ENCODE measurements at places on chromosomes 1 and 21.

GRCh38 chr1:180358649-180359048 is 128.6 kb downstream of the LHX4 start:
- no peak overlapping the region for H3K27ac ChIP-seq
- H3K36me3 ChIP-seq = no peaks in the 10 kb centered on the region
- DNase-seq = no peak

DNA sequence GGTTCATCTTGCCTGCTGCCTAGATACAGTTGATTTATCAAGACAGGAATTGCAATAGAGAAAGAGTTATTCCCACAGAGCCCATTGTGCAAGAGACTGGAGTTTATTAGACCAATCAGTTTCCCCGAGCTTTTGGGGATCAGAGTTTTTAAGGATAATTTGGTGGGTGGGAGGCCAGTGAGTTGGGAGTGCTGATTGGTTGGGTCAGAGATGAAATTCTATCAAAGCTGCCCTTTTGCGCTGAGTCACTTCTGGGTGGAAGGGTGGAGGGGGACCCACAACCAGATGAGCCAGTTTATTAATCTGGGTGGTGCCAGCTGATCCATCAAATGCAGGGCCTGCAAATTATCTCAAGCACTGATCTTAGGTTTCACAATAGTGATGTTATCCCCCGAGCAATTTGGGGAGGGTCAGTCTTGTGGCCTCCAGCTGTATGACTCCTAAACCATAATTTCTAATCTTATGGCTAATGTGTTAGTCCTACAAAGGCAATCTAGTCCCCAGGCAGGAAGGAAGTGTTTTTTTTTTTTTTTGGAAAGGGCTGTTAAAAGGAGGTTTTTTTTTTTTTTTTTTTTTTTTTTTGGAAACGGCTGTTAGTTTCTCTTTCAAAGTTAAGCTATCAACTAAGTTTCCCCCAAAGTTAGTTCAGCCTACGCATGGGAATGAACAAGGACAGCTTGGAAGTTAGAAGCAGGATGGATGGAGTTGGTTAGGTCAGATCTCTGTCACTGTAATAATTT is 7.4 kb downstream of the SLC16A4 start:
- H3K27me3 ChIP-seq = no peaks in the 10 kb centered on the region
- H3K36me3 ChIP-seq = no peaks in the 10 kb centered on the region
- no peak for DNase-seq
- no peaks in the 10 kb centered on the region for H3K4me1 ChIP-seq

DNA sequence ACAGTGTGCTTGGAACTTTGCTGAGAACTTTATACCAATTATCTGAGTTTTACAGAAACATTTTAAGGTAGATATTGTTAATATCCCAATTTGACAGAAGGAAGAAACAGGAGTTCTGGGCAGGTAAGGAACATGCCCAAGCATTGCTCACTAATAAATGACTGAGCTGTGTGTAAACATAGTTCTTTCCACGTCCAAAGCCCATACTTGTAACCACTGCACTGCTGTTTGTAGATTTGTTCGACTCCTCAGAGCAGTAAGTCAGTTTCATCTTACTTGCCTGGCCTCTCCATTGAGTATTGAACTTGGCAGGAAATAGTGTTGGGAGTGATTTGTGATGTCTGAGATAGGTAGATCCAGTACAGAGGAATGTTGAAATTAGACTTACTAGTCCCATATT is 335.1 kb downstream of the KIF26B start:
- H3K4me1 ChIP-seq = 0 out of 2 replicates have a peak, but pooled peaks cover 9% of the 10 kb centered on the region
- no peaks in the 10 kb centered on the region for H3K36me3 ChIP-seq
- DNase-seq = no peak
- no peaks in the 10 kb centered on the region for H3K27me3 ChIP-seq
- H3K4me3 ChIP-seq = no peak overlapping the region

GRCh38 chr1:231938711-231939110 is 312.1 kb downstream of the DISC1 start:
- H3K4me1 ChIP-seq = peaks cover 6% of the 10 kb centered on the region
- H3K36me3 ChIP-seq = no peaks in the 10 kb centered on the region
- H3K27ac ChIP-seq = no peak overlapping the region
- no peaks in the 10 kb centered on the region for H3K27me3 ChIP-seq

DNA sequence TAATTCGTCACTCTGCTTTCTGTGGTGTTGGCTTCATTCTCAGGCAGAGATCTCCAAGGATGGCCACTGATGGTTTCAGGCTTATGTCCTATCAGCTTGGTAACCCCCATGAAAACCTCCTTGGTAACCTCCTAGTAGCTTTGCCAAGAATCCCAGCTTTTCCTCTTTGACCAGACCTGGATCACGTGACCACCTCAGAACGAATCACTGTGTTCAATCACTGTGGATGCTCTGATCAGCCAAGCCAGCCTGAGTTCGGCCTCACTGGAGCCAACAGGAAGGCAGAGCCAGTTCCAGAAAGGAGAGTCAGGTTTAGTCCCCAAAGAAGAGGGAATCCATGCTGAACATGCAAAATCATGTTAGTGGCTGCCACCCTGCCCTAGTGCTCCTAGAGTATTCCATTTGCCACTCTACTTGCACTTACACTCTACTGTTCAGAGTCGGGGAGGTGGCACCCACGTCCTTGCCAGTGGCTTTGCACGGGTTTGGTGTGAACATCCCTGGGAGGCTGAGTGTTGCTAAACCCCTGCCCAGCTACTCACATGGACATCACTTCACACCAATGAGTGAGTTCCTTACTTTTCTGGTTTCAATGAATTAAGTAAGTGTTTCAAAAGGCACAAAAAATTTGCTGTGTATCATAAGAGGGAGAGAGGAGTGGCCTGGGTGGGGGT is 33.5 kb upstream of the SSBP3 start:
- DNase-seq = no peak
- no peak overlapping the region for H3K27ac ChIP-seq
- H3K36me3 ChIP-seq = no peaks in the 10 kb centered on the region

DNA sequence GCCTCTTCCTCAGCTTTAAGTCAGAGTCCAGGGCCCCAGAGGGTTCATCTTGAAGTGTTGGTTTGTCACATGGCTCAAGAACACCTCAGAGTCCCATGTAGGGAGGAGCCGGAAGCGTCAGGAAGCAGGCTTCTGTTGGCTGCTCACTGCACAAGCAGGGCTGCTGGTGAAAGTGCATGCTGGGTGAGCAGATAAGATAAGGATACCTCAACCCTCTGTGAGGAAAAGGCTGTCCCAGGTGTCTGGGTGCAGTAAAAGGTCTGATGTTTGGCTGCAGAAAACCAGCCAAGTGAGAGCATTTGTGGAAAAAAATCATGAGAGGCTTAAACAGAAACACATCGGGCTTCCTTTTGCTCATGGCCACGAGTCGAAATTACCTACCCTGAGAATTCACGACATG is 6.2 kb upstream of the TEX35 start:
- H3K27me3 ChIP-seq = no peaks in the 10 kb centered on the region
- peak overlapping the region; percentile 56 for H3K27ac ChIP-seq
- DNase-seq = peak; percentile 80
- no peaks in the 10 kb centered on the region for H3K36me3 ChIP-seq
- H3K4me1 ChIP-seq = peaks cover 13% of the 10 kb centered on the region

DNA sequence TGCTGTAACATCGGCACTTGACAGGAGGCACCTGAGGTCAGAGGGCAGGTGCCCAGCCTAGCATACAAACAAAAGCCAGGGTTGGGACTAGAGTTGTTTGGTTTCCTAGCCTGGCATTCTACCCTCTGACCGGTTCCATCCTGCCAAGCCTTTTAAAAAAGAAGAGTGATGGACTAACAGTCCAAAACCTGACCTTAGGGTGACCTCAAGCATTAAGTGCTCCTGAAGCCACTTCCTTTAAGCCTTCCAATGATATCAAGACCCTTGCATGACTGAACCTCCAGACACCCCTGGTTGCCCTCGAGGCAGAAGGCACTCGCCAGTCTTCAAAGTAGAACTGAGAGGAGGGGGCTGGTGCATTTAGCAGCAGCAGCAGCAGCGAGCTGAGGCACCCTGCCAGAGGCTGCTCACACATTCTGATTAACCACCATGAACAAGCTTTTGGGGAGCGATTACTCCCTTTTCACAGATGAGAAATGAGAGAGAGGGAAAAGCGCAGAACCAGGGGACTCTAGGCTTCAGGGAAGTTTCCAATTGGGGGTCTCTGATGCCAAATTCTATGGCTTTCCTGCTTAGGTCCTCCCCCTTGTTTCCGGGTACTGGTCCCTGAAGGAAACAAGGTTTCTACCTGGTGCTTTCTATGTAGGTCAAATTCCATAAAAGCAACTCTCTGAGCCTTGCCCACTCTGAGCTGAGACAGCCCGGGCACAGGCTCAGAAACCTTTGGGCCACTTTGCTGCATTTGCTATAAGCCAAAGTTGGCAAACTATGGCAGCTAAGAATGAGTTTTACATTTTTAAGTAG is 9.2 kb downstream of the SLC2A1 start:
- DNase-seq = no peak
- H3K27ac ChIP-seq = no peak overlapping the region
- H3K4me3 ChIP-seq = no peak overlapping the region
- H3K4me1 ChIP-seq = peaks cover 87% of the 10 kb centered on the region
- peaks cover 6% of the 10 kb centered on the region for H3K36me3 ChIP-seq

- H3K36me3 ChIP-seq = no peaks in the 10 kb centered on the region
- H3K4me1 ChIP-seq = no peaks in the 10 kb centered on the region
- H3K27ac ChIP-seq = no peak overlapping the region
- DNase-seq = no peak
- H3K4me3 ChIP-seq = no peak overlapping the region
Measured at GRCh38 chr1:181208967-181209366, 120.5 kb downstream of the IER5 start.

- DNase-seq = peak; percentile 73
- H3K27me3 ChIP-seq = no peaks in the 10 kb centered on the region
- H3K4me1 ChIP-seq = 0 out of 2 replicates have a peak, but pooled peaks cover 5% of the 10 kb centered on the region
Measured at GRCh38 chr1:19799230-19800075, at the start of gene TMCO4. Gene TMCO4, minus strand, starts transcription at chr1:19799916. Its CDS starts 19,158 bp downstream, at chr1:19780758.

DNA sequence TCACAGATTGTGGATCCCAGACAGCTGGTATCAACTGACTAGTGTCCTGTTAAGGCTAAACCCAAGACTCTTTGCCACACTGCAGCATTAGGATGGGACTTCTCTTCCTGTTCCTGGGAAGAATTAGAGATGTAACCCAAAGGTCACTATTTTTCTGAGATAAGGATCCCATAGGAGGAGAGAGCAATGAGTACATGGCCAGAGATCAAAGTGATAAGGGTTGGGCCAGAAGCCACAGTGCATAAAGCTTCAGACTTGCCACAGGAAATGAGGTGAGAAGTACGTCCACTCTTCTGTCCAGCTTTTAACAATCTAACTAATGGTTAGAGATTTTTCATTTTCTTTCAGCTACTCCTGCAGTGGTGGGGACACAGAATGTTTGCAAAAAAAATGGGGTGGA is at the start of gene HSD3B1:
HSD3B1 (plus strand) TSS at position 270 of the 400 bp plus-strand sequence. CDS start 267 bp downstream, outside the sequence.
- peak; percentile 15 for DNase-seq
- no peaks in the 10 kb centered on the region for H3K36me3 ChIP-seq
- peak within 1 kb of the TSS; percentile 77 for H3K27ac ChIP-seq
- H3K4me1 ChIP-seq = peaks cover 16% of the 10 kb centered on the region
- no peak within 1 kb of the TSS for H3K4me3 ChIP-seq
- no peaks in the 10 kb centered on the region for H3K27me3 ChIP-seq

DNA sequence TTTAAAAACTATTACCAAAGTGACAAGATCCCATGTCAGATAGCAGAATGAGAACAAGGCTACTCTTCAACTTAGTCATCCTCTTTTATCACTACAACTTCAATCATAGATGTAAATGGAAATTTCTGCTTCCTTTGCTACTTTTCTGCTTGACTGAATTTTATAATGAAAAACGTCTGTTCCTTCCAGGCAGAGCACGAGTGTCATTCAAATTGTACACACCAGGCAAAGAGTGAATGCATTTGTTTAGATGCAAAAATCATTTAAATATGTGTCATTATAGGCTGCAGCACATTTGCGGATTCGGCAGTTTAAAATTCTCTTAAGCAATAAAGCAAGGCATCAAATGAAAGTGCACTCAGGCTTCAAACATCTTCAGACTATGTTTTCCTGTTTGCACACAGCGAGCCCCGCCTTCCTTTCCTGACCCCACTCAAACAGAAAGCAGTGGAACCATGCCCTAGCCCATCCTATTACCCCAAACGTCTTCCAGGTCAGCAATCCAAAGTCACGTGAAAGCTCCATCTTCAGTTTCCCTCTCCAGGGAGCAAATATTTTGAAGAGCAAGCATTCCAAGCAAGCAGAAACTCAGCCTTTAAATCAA is 99.6 kb downstream of the APP start:
- no peaks in the 10 kb centered on the region for H3K36me3 ChIP-seq
- DNase-seq = peak; percentile 32
- peaks cover 11% of the 10 kb centered on the region for H3K4me1 ChIP-seq

- DNase-seq = no peak
- H3K27ac ChIP-seq = no peak overlapping the region
- no peaks in the 10 kb centered on the region for H3K27me3 ChIP-seq
- no peaks in the 10 kb centered on the region for H3K4me1 ChIP-seq
- no peak overlapping the region for H3K4me3 ChIP-seq
Measured at GRCh38 chr1:33762109-33762830, 101.6 kb upstream of the HMGB4 start.

GRCh38 chr1:110874324-110875215 is 1.6 kb downstream of the CD53 start:
- H3K27ac ChIP-seq = no peak overlapping the region
- H3K27me3 ChIP-seq = no peaks in the 10 kb centered on the region
- no peaks in the 10 kb centered on the region for H3K36me3 ChIP-seq
- H3K4me3 ChIP-seq = no peak overlapping the region
- no peaks in the 10 kb centered on the region for H3K4me1 ChIP-seq
- no peak for DNase-seq

- H3K27me3 ChIP-seq = no peaks in the 10 kb centered on the region
- DNase-seq = no peak
- H3K27ac ChIP-seq = no peak overlapping the region
- no peaks in the 10 kb centered on the region for H3K36me3 ChIP-seq
Measured at GRCh38 chr1:11649237-11649623, 5.0 kb downstream of the FBXO2 start.

GRCh38 chr1:181501612-181502011 is 18.3 kb downstream of the CACNA1E start:
- H3K27ac ChIP-seq = no peak overlapping the region
- peaks cover 4% of the 10 kb centered on the region for H3K4me1 ChIP-seq
- H3K4me3 ChIP-seq = no peak overlapping the region

DNA sequence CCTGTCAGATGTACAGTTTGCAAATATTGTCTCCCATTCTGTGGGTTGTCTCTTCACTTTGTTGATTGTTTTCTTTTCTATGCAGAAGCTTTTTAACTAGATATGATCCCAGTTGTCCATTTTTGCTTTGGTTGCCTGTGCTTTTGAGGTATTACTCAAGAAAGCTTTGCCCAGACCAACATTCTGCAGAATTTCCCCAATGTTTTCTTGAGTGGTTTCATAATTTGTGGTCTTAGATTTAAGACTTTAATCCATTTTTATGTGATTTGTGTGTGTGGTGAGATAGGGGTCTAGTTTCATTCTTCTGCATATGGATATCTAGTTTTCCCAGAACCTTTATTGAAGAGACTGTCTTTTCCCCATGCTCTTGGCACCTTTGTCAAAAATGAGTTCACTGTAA is 116.9 kb downstream of the DUSP10 start:
- no peak overlapping the region for H3K27ac ChIP-seq
- H3K27me3 ChIP-seq = no peaks in the 10 kb centered on the region
- no peak overlapping the region for H3K4me3 ChIP-seq
- H3K36me3 ChIP-seq = no peaks in the 10 kb centered on the region

Data from Caco-2 (cell line).